Colonic mucosa (tissue), 4 donors: ENCODE measurements at places on chromosomes 2 and 18. TPM values are rescaled to one million over a fixed set of nuclear protein-coding genes. Genes with fewer than 3 reads are reported as not detected.

Gene EVX2
- not detected for total RNA-seq

Gene CTAGE1
- not detected for total RNA-seq

Gene CRYBA2
- 3.4 TPM for total RNA-seq

Gene ARHGAP15
- total RNA-seq, result 3.7 TPM

Gene SERPINB10
- total RNA-seq, result not detected

GRCh38 chr2:71066856-71067255 is 1.6 kb upstream of the NAGK start:
- DNase-seq, result no peak

- no peak for DNase-seq
Observed at GRCh38 chr2:124018890-124019289, 6.2 kb upstream of the CNTNAP5 start.

DNA sequence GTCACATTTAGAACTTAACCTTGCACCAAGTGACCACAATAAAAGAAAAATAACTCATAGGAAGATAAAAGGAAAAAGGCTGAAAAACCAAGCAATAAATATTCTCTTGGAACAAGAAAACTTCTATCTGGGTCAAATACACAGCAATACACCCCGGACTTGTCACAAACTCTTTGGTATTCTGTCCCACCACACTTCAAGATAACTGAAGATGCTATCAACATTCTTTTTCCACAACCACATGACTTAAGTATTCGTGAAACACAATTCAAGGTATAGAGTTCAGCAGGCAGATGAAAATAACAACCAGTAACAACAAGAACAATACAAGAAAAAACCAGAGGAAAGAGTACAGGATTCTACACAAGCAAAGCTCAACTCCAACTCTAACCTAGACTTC is 18.0 kb downstream of the MBD2 start:
- no peak for DNase-seq

- DNase-seq, result no peak
Observed at GRCh38 chr2:20930928-20931327, 108.0 kb upstream of the LDAH start.

- DNase-seq, result no peak
Observed at GRCh38 chr18:53018791-53019190, 678.8 kb downstream of the DCC start.

DNA sequence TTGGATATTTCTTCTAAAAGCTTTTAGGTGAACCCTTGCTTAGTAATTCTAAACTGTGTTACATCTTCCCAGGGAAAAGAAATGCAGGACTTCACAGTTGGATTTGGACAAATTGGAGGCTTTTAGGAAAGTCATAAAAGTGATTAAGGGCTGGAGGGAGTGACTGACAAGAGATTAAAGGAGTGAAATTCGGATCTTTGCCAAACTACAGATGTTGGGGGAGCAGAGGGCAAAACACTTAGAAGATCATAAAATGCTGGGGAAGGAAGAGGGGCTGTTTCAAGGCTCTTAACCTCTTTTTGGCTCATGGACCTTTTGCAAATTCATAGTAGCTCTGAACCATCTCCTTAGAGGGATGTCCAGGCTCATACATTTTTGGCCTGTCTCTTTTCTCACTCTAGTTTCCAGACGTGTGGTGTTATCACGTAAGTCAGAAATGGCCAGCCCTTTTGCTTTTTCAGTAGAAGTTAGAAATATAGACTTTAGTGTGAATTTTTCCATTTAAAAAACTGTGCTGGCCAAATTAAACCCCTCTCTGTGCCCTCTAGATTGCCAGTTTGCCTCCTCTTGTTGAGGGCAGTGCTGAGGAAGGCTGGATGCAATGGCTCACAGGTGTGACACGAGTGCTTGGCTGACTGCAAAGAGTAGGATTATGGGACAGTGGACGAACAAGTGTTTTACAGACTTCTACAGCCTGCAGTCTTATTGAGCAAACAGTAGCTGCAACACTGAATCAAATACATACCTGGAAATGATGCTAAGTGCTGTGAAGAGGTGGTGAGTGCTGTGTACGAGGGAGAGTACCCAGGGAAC is 109.9 kb downstream of the LYPD6B start:
- DNase-seq, result no peak

- DNase-seq, result no peak
Observed at GRCh38 chr2:71503837-71504236, 50.5 kb downstream of the DYSF start.

DNA sequence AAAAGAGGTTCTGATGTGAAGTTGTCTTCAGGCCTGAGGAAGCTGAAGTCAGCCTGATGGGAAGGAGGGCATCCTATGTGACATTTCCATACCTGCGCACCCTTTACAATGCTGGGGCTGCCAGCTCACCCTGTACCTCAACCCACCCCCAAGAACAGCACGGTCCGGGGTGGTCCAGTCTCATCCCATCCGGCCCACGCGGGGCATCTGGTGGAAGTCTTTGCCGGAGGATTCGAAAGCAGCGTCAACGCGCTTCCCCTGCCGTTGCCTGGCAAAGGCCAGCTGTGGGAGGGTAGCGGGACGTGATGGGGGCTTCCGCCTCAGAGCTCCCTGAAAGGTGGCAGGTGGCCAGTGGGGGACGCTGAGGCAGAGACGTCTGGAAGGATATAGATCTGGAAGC is 113.6 kb upstream of the ANKRD30BL start:
- no peak for DNase-seq

DNA sequence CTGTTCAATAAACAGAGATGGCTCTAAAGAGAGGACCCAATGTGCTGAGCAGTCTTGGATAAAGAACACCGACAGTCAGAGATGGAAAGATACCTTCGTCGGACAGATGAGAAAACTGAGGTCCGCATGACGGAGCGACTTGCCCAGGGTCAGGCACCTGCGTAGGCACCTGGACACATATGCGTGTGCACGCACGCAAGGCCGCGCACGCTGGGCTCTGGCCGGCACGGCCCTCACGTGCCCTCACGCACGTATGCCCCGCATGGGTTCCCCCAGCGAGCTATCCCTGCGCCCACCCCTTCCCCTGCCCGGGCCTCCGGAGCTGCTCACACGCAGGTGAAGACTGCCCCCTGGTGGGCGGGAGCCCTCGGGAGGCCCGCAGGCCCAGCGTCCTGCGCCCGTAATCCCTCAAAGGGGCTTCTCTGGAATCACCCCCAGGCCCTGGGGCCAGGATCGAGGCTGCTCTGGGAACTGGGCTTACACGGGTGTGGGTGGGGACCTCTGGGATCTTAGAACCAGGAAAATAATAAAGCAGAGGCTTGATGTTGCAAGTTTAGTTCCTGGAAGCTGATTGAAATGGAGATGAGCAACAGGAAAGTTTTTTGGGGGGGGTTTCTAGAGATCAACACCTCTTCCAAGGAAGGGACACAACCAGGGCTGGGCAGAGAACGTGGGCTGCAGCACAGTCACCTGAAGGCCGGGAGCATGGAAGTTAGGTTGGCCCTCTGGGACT is 246.3 kb downstream of the TNS1 start:
- peak; percentile 59 for DNase-seq

- DNase-seq, result no peak
Observed at GRCh38 chr2:219727771-219728429, 100.5 kb downstream of the SLC4A3 start.

DNA sequence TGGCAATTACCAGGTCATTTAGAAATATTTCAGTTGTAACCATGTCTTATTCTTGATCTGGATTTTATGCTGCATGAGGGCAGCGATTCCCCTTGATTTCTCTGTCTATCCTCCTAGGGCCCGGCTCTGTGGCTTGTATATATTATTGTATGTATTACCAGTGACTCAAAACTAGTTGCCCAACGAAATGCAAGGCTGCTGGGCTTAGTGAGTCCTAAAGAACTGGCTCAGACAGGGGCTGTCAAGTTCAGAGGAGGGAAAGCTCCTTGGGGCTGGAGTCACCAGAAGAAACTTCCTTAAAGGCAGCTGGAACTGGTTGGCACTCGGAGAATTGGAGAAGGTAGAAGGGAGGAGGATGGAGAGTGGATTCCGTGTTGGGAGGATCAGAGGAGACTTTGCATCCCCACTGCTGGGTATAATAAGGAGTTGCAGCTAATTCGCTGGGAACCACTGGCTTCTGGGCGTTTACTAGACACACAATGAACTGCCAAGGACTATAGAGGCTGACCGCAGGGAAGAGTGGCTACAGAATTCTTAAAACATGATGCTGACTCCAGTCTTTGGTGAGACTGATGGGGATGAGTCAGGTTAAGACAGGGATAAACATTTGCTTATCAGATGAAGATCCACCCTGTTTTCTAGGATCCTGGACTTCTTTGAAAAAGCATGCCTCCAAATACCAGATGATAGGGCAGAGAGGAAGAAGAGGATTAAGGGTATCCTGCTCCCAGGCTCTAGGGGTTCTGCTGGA is 104.3 kb downstream of the PRKCE start:
- no peak for DNase-seq

- no peak for DNase-seq
Observed at GRCh38 chr2:145380436-145381017, 860.6 kb upstream of the ZEB2 start.

DNA sequence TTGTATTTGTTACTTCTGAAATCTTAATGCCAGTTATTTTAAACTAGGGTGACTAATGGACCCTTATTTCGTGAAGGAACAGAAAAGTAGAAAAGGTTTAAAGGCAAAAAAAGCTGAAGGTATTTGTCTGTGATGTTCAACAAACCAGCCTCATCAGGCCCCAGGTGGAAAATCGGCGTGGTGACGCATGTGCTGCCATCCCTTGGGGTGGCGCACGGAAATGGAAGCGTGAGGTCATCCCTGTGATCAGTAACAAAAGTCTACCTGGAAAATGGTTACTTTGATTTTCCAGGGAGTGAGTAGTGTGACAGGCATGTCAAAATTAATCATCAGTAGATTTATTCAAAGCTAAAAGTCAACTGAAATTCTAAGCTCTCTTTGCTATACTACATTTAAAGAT is 313.2 kb downstream of the GBX2 start:
- DNase-seq, result no peak

- DNase-seq, result no peak
Observed at GRCh38 chr18:32470460-32470713, 295 bp downstream of the GAREM1 start.

- DNase-seq, result no peak
Observed at GRCh38 chr2:26349690-26350089, 3.1 kb upstream of the ADGRF3 start.

DNA sequence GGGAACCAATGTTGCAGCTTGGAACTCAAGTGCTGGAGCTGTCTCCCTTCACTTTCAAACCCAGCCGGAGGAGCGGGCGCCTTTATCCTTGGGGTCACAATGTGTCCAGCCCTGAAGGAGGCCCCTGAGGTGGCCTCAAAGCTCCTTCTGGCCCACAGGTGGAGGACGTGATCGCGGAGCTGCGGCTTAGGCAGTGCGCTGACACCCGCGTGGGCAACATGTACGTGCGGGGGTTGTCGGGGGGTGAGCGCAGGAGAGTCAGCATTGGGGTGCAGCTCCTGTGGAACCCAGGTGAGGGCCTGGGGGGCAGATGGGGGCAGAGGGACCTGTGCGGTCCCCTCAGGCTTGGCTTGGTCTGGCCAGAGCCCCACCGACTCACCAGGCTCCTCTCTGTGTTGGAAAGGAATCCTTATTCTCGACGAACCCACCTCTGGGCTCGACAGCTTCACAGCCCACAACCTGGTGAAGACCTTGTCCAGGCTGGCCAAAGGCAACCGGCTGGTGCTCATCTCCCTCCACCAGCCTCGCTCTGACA is 13.5 kb downstream of the ABCG8 start:
- DNase-seq, result no peak

GRCh38 chr2:169141713-169142352 is 72.5 kb downstream of the DHRS9 start:
- peak; percentile 75 for DNase-seq

DNA sequence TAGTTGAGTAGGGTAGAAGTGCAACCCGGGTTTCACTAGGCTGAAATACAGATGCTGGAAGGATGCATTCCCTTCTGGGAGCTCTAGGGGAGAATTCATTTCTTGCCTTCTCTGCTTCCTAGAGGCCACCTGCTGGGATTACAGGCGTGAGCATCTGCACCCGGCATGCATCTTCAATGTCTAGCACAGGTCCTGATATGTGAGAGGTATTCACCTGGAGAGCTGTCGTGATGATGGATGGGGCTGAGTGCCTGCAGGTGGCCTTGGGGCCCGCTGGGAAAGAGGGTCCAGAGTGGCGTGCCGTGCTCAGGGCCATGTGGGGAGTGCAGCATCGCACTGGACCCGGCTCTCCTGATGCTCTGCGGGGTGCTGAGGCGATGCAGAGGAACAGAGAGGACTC is 6.6 kb upstream of the NTSR2 start:
- no peak for DNase-seq

DNA sequence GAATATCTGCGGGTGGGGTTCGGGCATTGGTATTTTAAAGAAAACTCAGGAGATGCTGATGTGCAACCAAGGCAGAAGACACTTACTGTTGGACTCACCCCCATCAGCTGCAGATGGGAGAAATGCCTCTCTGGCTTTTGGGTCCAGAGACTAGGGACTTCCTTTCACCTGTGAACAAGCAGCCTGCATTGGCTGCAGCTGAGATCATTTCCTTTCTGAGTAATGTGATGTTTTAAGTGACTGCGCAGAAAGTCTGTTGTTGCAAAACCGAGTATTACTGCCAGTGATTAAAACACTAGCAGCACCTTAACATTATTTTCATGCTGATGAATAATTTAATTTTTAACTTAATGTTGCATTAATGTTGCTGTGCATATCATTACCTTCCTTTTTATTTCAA is 143.0 kb downstream of the TSN start:
- DNase-seq, result no peak

DNA sequence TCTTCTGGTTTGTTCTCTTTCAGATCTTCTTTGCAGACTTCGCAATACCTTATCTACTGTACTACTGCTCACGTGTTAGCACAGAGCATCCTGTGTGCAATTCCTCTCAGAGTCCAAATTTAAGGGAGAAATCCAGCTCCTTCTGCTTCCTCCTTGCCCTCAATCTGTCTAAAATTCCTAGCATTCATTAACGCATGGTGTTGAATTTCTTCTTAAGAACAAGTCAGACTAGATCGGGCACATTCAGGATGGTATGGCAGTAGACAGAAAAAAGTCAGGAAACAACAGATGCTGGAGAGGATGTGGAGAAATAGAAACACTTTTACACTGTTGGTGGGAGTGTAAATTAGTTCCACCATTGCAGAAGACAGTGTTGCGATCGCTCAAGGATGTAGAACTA is 206.1 kb upstream of the CDH7 start:
- no peak for DNase-seq

GRCh38 chr2:12424809-12425208 is 291.9 kb upstream of the TRIB2 start:
- DNase-seq, result no peak

- no peak for DNase-seq
Observed at GRCh38 chr2:235032466-235032865, 80.6 kb downstream of the SH3BP4 start.

DNA sequence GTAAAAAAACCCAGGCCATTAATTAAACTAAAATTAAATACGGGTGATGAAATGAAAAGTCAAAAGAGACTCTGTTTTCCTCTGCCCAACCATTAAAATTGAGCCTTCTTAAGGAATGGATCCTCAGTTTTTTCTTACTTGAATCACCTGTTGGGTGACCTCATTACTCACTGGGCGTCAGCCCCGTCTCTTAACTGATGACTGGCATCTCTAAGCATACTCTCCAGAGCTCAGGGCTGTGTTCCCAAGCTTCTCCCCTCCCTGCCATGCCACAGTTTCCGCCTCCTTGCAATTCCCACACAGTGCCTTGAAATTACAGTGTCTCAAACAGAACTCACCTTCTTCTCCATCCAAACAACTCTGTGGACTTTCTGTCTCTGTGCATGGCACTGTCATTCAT is 421.1 kb upstream of the CELF4 start:
- no peak for DNase-seq
